ENCODE measurements at places on chromosomes 5 and 9. TPM values are rescaled to one million over a fixed set of nuclear protein-coding genes. Genes with fewer than 3 reads are reported as not detected.
A peak's percentile ranks its signal among the peaks of the same experiment; 100 is the strongest.

- H3K4me3 ChIP-seq = no peak overlapping the region
- no peak for DNase-seq
- H3K27ac ChIP-seq = peak overlapping the region; percentile 14
- H3K4me1 ChIP-seq = peaks cover 12% of the 10 kb centered on the region
- H3K36me3 ChIP-seq = no peaks in the 10 kb centered on the region
- H3K27me3 ChIP-seq = no peaks in the 10 kb centered on the region
Measured at GRCh38 chr5:91288118-91288916, 94.8 kb downstream of the ARRDC3 start.

The PCDHGA6 gene
- total RNA-seq = 6.4 TPM

The HRCT1 gene
- 5.4 TPM for total RNA-seq

The PTPN3 gene
- total RNA-seq = 15.5 TPM

DNA sequence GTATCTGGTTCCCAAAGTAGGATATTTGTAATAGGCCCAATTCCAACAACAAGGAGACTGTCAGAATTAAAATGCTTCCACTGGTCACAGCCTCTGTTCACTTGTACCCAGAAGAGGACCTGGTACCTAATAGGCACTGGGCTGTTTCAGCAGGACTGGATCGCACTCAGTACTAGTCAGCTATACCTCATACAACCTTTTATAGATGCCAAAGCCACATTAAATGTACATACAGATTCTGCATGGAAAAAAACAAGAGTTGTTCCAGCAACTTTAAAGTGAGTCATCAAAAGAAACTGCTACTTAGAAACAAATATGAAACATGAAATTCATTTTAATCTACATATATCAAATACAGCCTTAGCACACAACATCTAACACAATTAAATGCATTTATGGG is 87.5 kb downstream of the GPR21 start:
- H3K27ac ChIP-seq = no peak overlapping the region
- DNase-seq = no peak
- H3K27me3 ChIP-seq = no peaks in the 10 kb centered on the region
- no peak overlapping the region for H3K4me3 ChIP-seq

- no peaks in the 10 kb centered on the region for H3K4me1 ChIP-seq
- H3K27ac ChIP-seq = no peak overlapping the region
- H3K4me3 ChIP-seq = no peak overlapping the region
- no peaks in the 10 kb centered on the region for H3K36me3 ChIP-seq
- no peaks in the 10 kb centered on the region for H3K27me3 ChIP-seq
Measured at GRCh38 chr5:101278917-101279316, 375.8 kb upstream of the ST8SIA4 start.

- no peaks in the 10 kb centered on the region for H3K27me3 ChIP-seq
- no peak overlapping the region for H3K27ac ChIP-seq
- DNase-seq = no peak
- H3K4me3 ChIP-seq = no peak overlapping the region
- H3K4me1 ChIP-seq = no peaks in the 10 kb centered on the region
Measured at GRCh38 chr9:121172726-121173487, 28.8 kb downstream of the RAB14 start.

The S1PR3 gene
- total RNA-seq = 39.3 TPM

DNA sequence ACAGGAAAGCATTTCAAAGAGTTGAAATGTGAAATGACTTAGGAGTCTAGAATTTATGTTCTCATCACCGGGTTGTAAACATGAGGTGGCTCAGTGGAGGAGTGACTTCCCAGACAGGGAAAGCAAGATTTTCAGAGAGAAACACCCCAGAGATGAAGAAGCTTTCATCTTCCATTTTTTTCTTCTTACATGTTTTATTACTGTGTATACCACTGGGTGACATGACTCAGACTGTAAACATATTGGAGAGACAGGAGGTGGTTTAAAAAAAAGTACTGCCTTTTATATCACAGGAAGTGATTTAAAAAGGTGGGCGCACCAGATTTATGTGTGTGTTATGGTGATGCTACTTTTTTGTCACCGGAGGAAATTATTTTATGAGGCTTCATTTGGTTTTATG is 209.1 kb upstream of the TUT7 start:
- H3K36me3 ChIP-seq = no peaks in the 10 kb centered on the region
- no peak for DNase-seq
- H3K27ac ChIP-seq = no peak overlapping the region
- no peaks in the 10 kb centered on the region for H3K27me3 ChIP-seq

The EQTN gene
- not detected for total RNA-seq

DNA sequence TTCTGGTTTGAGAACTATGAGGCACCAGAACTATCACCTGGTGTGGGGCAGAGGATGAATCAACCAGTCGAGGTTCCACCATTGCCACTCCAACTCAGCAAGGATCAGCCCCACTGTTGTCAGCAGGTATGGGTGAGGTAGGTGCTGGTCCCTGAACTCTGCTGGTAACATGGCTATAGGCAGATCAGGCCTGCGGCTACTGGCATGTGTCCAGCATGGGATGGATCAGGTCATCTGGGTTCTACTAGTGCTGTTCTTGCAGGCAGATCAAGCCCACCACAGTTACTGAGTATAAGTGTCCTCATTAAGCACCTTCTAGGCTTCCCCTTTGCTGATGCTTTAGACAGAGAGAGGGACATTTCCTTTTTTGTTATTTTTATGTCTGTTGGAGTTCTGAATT is 71.7 kb downstream of the GABRA6 start:
- H3K27ac ChIP-seq = no peak overlapping the region
- H3K36me3 ChIP-seq = no peaks in the 10 kb centered on the region
- DNase-seq = no peak
- no peak overlapping the region for H3K4me3 ChIP-seq

DNA sequence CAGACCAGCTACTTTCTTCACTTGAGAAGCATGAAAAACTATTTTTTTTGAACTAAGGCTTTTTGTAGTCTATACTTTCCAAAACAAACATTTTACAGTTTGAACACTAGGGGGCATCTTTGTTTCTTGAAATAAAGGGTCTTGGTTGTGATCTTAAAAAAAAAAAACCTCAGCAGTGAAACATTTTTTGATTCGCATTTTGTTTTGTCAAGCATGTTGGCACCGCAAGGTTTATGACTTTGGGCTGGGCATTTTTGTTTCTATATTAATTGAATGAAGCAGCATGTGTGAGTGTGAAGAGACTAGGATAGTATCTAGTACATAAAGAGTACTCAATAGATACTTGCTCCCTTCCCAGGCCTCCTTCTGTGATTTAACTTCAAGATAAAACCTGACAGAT is 31.6 kb upstream of the ACOT12 start:
- H3K27ac ChIP-seq = peak overlapping the region; percentile 27
- no peaks in the 10 kb centered on the region for H3K27me3 ChIP-seq
- H3K4me3 ChIP-seq = no peak overlapping the region
- no peak for DNase-seq

GRCh38 chr5:150152636-150153462 is 2.8 kb downstream of the PDGFRB start:
- no peaks in the 10 kb centered on the region for H3K27me3 ChIP-seq
- no peaks in the 10 kb centered on the region for H3K36me3 ChIP-seq
- H3K27ac ChIP-seq = peak overlapping the region; percentile 83
- peak overlapping the region; percentile 57 for H3K4me3 ChIP-seq

The PSAT1 gene
- 6.9 TPM for total RNA-seq

The SPINK4 gene
- not detected for total RNA-seq

The CSF1R gene
- 21.4 TPM for total RNA-seq

The NIPAL4 gene
- total RNA-seq = 12.0 TPM

GRCh38 chr9:123998278-123998925 is 13.2 kb upstream of the LHX2 start:
- no peak overlapping the region for H3K27ac ChIP-seq
- no peak overlapping the region for H3K4me3 ChIP-seq
- no peak for DNase-seq

The GPR107 gene
- total RNA-seq = 25.5 TPM

DNA sequence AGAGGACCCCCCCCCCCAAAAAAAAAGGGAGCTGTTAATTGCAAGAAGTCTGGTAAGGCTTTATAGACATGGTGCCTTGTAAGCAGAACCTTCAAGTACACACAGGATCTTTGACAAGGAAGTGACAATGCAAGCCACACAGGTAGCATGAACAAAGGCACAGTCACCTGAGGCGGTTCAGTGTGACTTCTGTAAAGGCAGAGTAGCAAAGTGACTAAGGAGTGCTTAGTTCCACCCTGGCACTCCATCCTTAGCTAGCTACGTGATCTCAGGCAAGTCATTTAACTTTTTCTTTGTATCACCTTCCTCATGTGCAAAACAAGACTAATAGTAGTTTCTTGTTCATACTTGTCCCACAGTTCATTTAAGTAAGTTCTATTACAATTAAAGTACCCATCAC is 282.0 kb downstream of the PRELID2 start:
- no peak for DNase-seq
- no peaks in the 10 kb centered on the region for H3K4me1 ChIP-seq
- no peaks in the 10 kb centered on the region for H3K27me3 ChIP-seq
- no peaks in the 10 kb centered on the region for H3K36me3 ChIP-seq
- H3K27ac ChIP-seq = no peak overlapping the region

GRCh38 chr9:129885018-129885669 is 49.9 kb downstream of the USP20 start:
- DNase-seq = peak; percentile 89
- H3K27ac ChIP-seq = peak overlapping the region; percentile 85
- peak overlapping the region; percentile 41 for H3K4me3 ChIP-seq
- peaks cover 31% of the 10 kb centered on the region for H3K4me1 ChIP-seq
- no peaks in the 10 kb centered on the region for H3K27me3 ChIP-seq

The WDR5 gene
- 16.7 TPM for total RNA-seq

DNA sequence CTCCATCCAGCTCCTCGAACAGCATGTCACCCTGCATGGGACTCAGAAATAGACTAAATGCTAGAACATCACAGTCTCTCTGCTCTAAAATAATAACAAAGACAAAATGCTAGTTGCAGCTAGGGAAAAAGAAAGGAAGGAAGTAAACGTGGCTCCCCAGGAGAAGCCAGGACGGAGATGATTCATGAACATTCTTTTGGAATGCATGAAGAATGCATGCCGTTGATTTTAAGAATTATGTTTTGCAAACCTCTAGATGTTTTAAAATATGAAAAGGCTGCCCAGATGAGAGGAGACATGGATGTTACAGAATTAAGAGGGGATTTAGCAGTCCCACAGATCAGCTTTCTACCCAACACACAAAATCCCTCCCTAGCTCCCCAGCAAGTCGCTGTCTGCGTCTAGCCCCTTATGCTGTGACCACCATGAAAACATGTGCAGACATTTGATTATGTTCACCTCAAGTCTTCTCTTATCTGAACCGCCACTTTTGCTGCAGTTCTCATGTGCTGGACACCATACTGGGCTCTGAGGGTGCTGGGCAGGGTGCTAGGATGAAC is 139.4 kb upstream of the LMX1B start:
- H3K27ac ChIP-seq = no peak overlapping the region
- no peak for DNase-seq
- H3K36me3 ChIP-seq = no peaks in the 10 kb centered on the region
- peaks cover 9% of the 10 kb centered on the region for H3K4me1 ChIP-seq
- H3K4me3 ChIP-seq = no peak overlapping the region

GRCh38 chr5:154778534-154778933 is 23.4 kb downstream of the LARP1 start:
- no peaks in the 10 kb centered on the region for H3K27me3 ChIP-seq
- H3K4me1 ChIP-seq = peaks cover 90% of the 10 kb centered on the region
- DNase-seq = no peak
- H3K4me3 ChIP-seq = no peak overlapping the region

The SYNPO gene
- total RNA-seq = 16.7 TPM

DNA sequence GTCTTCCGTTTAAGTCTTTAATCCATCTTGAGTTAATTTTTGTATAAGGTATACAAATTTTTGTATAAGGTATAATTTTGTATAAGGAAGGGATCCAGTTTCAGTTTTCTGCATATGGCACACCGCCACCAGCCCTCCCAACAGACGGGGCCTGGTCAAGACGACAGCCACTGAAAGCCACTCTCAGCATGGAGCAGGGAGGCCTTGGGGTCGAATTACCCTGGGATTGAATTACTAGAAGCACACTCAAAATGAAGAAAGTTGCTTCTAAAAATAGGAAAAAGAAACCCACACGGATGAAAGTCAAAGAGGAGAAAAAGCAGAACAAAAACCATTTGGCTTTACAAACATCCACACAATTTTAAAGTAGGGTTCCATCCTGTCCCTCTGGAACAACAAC is 586.2 kb upstream of the ADAMTS16 start:
- no peaks in the 10 kb centered on the region for H3K27me3 ChIP-seq
- no peaks in the 10 kb centered on the region for H3K36me3 ChIP-seq
- no peak overlapping the region for H3K4me3 ChIP-seq
- DNase-seq = no peak
- no peaks in the 10 kb centered on the region for H3K4me1 ChIP-seq

DNA sequence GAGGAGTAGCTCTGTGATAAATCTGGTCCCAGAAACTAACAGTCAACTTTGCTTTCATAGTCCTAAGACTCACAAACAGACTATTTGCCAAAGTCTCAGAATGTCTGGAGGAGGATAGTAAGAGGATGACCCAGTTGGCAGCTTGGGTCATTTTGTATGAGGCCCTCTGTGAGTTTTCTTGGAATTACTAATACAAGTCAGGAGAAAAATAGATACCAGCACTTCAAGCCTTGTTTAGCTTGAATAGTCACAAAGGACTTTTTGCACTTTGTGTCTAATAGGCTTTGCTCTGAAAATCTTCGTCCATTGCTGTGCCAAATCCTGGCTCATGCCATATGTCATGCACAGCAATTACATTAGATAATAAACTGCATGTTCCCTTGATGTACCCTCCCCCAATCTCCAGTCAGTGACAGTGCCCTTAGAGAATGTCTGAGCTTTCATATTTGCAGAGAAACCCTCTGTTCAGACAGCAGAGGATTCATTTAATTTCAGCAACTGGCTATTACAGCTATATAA is 612.8 kb downstream of the CSNK1G3 start:
- H3K27me3 ChIP-seq = no peaks in the 10 kb centered on the region
- peaks cover 19% of the 10 kb centered on the region for H3K4me1 ChIP-seq
- no peak for DNase-seq

The ORM2 gene
- total RNA-seq = not detected

The PCDHB14 gene
- total RNA-seq = 4.2 TPM

DNA sequence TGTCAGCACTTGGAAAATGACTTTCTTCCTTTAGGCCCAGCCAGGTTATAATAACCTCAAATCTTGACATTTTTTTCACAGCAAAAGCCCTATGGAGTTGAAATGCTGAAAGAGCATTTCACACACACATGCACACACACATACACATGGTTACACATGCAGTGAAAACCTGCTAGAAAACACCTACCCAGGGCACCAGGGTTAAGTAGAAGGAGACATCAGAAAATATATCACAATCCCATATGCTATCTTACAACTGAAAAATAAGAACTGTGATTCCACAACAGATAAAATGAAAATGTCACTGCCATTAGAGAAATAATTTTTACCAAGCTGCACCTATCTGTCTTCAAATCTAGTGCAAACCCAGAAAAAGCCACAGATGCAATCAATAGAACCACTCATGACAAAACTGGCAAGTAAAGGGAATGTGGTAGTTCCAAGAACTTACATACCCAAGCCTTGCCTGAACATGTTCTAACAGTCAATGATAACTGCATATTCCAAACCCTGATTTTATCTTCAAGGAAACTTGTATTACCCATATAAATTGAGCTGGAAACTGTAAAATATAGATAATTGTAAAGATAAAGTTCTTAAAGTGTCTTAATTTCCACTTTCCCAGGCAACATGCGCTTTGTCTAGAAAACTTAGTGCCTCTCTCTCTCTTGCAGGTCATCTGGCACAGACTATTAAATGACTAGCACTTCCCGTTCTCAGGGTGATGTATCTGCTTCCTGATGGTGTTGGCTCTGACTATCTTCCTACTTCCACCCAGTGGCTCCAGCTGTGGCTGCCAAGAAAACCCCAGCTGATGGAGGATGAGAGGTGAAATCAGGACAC is 250.2 kb upstream of the PTGER4 start:
- DNase-seq = no peak
- no peaks in the 10 kb centered on the region for H3K27me3 ChIP-seq
- H3K4me1 ChIP-seq = peaks cover 6% of the 10 kb centered on the region
- H3K4me3 ChIP-seq = no peak overlapping the region

The CDO1 gene
- total RNA-seq = 16.0 TPM

GRCh38 chr5:147176422-147176821 is 58.4 kb upstream of the STK32A start:
- no peaks in the 10 kb centered on the region for H3K27me3 ChIP-seq
- no peaks in the 10 kb centered on the region for H3K4me1 ChIP-seq
- no peak for DNase-seq

All from vagina (tissue), 2 donors.